ENCODE measurements at places on chromosomes 7 and 10.

DNA sequence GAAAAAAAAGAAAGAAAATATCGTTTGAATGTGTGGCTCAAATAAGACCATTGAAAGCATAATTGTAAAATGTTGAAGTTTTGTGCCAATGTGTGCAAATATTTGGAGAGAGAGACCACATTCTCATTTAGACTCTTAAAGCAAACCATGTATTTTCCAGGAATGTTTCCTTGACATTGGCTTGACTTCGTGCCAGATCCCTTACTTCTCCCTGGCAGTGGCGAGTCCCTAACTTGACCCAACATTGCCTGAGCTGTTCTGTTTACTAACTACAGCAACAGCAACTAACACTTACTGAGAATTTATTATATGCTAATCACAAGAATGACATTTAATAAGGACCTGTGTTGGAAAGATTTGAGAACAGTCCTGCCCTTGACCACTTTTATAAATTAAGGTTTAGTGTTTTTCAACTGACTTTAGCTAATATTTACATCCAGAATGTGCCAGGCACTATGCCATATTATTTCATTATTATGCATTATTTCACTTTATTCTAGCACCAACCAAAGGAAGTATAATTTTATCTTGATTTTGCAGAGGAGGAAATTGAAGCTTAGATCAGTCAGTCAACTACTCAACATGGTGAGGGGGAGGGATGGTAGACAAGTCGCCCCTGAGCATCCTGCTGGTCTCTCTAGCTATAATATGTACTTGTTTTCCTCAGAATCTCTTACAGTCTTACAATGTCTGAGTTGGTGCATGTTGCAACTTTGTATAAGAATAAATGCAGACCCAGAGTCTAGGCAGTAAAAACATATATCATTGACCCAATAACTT is 29.7 kb downstream of the ZNF467 start:
- DNase-seq: no peak

DNA sequence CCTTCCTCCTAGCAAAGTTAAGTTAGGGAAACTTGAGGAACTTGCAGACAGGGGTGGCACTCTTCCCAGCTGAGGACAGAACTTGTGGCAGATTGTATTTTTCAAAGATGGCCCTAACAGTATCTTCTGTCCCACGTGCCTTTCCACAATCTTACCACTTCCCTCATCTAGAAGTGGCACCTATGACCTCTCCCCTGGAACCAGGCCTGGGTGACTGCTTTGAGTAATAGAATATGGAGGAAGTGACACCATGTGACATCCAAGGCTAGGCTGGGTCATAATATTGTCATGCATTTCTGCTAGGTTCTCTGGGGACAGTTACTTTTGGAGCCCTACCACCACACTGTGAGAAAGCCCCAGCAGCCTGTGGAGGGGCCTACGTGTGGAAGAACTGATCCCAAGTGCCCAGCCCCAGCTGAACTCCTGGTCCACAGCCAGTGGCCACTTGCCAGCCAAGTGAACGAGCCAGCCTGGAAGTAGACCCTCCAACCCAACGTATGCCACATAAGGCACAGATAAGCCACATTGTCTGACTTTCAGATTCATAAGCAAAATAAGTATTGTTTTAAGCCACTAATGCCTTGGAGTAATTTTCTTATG is 193.7 kb downstream of the PTPN20 start:
- DNase-seq: no peak

DNA sequence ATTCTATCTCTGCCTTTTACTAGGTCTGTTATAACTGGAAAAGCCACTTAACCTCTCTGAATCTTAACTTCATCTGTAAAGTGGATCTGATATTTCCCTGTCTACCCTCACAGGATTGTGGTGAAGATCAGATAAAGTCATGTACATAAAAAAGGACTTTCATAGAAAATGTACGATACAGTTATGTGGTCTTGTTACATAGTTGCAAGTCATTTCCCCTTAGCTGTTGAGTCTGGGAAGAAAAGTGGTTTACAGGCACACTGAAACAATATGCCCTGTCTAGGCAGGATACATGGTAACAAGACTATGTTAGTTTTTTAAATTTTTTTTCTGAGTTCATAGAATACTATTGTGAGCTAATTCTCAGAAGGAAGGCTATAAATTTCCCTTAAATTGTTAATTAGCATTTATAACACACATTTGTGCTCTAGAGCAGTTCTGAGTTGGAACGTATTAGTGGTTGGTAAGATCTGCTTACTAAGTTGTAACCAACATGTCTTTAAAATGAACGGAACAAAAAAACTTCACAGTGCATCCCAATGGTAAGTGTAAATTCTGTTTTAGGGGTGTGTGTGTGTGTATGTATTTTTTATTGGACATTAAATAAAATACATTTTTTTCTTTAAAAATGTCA is 7.1 kb upstream of the GSTO1 start:
- no peak for DNase-seq

DNA sequence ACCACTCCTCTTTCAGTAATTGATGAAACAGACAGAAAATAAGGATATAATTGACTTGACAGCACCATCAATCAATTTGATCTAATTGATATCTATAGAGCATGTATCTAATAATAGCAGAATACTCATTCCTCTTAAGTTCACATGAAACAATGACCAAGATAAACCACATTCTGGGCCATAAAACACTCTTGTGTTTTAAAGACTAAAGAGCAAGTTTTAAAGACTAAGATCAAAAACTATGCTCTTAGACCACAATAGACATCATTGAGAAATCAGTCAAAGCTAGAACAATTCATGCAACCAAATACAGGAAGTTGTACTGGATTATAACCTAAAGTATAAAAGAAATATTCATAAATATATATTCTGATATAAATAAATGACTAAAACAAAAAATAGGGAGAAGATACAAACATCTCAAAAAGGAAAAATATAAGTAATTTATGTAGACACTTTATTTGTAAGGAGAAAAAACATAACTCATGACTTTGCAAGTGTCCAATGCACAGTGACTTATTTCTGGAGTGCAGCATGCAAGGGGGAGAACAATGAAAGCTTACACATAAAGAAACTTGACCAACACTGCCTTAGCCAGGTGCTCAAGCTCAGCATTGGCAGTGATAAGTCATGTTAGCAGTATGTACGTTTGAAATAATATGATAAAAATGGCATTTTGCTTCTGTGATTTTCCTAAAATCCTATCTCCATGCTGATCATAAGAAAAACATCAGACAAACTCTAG is 312.7 kb upstream of the IGFBP3 start:
- no peak for DNase-seq

DNA sequence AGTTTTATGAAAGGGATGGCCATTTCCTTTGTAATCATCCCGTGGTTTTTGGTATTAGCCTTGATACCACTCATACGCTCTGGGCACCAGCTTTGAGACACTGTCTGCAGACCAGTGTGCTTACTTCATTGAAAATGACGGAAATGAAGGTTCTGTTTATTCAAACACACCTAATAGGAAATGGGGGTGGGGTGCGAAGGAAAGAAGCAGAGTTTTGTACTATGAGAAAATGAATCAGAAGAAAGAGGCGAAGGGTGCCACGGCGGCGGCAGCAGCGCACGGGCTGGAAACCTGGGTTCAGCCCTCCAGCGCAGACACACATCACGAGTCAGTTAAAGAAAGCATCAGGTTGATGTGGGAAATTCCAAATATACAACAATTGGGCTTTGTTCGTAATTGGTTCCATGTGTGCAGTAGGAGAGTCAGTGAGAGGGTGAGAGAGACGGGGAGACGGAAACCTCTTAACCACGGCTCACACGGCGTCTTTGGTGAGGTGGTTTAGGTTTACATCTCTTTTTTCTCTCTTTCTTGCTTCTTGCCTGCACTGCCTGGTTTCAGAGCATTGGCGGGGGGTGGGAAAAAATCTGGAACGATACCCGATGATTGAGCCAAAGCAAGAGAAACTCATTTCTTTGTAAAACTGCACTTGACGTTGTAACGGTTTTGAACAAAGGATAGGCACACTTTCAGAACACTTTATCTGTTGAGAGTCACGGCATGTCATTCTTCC is 321.2 kb downstream of the FRMD4A start:
- no peak for DNase-seq

DNA sequence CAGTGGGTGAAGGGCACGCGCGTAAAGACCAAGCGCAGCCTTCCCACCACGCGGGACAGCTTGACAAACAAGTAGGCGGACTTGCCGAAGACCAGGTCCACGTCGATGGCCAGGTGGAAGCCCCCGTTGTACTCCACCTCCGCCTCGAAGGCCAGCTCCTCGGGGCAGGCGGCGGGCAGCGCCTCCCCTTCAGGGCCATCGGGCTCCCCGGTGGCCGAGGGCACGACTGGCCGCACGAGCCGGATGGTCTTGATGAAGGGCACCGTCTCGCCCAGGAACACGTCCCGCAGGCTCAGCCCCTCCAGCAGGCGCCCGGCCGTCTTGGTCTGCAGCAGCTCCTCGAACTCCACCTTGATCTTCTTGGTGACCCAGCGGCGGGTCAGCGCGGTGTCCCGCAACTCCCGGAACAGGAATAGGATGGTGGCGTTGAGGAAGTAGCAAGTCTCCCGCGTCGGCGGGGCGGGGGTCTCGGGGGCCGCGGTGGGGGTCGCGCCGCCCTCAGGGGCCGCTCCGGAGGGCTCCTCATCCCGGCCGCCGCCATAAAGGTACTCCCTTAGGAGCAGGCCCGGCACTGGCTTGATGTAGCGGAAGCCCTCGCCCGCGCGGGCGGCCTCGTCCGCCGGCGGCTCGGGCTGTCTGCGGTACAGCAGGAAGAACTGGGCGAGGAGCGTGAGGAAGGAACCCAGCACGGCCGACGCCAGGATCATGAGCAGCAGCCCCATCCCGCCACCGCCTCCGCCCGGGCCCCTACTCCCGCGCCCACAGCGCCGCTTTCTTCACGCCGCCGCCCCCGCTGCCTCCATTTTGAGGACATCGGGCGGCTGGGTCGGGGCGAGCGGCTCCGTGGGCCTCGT is 507 bp downstream of the PDZD8 start:
- peak; percentile 9 for DNase-seq

DNA sequence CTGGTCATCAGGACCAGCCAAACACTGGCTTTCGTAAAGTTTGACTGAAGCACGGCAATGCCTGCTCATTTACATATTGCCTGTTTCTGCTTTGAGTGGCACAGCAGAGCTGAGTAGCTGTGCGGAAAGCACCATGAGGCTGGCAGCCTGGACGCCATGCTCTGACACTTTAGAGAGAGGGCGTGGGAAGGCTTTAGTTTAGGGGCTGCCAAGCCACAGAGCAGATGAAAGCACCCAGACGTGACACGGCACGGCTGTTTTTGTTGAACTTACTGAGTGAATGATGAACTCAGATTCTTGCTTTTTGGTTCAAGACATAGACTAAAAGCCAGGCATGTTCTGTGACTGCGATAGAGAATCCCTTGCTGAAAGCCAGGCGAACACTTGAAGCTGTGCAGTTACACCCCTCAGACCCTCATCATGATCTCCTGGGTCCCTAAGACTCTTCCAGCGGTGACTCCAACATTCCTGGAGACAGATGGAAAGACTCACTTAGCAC is 182.1 kb downstream of the ZMYND11 start:
- DNase-seq: no peak
